Islet precursor cell (in vitro differentiated cells): ENCODE measurements at places on chromosomes 5 and 9.

- DNase-seq, result no peak
Measured at GRCh38 chr5:10391130-10391529, 37.6 kb downstream of the MARCHF6 start.

DNA sequence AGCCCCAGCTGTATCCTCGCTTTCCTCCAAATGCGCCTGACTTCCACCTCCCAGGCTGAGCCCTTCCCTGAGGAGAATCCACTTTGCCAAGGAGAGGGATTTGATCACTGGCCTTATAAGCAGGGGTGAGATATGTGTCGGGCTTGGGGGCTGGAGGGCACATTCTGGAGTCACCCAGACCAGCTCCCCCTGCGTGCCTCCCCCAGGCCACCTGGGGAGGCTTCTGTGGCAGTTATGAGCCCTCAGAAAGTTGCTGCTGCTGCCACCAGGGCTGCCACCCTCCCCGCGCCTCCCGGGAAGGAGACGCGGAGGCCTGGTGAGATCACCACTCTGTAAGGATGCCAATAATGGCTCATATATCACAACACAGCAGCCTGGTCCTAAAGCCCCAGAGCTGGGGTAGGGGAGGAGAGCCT lies 211.5 kb downstream of the PAPPA start:
- DNase-seq, result no peak

GRCh38 chr5:75558221-75558620 lies 46.5 kb downstream of the POLK start:
- no peak for DNase-seq

- DNase-seq, result no peak
Measured at GRCh38 chr5:74919487-74919886, 53.3 kb upstream of the FAM169A start.

DNA sequence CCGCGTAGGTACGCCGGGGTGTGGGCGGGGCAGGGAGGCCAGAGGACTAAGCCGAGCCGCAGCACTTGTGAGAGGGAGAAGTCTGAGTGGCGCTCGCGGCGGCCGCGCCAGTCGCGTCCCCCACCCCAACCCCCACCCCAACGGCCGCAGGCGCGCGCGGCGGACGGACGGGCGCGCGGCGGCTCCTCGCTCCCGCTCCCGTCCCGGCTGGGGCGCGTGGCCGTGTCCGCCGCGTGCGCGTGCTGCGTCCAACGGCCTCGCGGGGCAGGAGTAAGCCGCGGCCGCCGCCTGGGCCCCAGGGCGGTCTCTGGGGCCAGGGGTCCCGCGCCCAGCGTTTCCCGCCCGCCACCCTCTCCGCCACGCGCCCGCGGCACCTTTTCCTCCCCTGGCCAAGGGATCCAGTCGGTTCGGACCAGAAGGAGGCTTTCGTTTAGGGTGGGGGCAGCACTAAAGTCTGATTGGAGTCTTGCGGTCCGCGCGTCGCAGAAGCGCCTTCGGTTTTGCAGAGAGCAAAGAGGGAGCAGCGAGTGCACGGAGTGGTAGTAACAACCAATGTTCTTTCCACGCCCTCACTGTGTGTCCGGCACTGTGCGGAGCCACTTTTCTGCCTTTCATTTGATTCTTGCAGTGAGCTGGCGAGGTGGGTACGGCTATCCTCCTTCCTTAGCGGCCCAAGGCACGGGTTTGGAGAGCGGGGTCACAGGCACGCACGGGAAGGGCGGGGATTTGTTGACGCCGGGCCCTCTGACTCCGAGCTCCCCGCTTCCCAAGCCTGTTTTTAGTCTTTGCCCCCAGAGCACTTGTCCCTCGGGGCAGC lies 483 bp downstream of the G3BP1 start:
- peak; percentile 63 for DNase-seq

DNA sequence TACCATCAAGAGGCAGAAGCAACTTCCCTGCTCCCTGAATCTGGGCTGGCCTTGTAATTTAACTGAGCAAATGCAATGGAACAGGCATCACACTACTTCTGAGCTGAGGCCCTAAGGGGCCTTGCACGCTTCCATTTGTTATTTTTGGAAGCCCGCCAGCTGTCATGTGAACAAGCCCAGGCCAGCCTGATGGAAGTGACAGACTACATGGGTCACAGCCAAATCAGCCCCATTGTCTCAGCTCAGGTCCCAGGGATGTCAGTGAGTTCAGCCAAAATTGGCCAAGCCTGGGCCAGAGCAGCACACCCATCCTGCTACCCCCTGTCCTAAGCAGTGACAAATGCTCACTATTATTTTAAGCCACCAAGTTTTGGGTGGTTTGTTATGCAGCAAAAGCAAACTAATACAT lies 72.8 kb downstream of the PRRT1B start:
- DNase-seq, result no peak

DNA sequence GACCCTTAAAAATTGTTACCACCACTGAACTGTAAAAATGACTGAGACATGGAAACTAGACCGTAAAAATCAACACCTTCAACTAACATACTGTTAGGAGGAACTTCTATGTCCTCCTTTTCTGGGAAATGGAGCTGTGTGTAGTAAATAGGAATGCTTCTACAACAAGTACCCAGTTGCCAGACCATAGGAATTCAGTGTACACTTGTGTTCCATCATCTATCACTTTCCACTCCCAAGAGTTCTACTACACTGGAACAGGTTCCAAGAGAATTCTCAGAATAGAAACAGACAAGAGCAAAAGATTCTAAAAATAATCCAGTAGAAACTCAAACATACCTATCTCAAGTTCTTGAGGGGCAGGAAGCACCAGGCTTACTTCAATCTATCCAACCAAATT lies 23.6 kb downstream of the UBAP2 start:
- DNase-seq, result no peak

DNA sequence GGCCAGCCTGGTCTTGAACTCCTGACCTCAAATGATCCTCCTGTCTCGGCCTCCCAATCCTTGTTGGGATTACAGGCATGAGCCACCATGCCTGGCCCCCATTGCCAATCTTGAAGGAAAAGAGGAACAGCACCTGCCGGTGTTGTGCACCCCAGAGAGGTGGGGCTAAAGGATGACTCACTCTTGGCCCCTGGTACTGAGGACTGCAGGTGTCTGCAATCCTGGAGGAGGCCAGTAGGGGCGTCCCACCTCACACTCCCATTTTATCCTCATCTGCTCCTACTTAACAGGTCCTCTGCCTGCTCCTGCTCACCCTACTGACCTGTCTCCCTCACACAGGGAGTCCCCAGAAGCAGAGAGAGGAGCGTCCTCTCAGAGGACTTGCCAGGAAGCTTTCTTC lies 390.4 kb downstream of the ARHGEF28 start:
- DNase-seq, result no peak

DNA sequence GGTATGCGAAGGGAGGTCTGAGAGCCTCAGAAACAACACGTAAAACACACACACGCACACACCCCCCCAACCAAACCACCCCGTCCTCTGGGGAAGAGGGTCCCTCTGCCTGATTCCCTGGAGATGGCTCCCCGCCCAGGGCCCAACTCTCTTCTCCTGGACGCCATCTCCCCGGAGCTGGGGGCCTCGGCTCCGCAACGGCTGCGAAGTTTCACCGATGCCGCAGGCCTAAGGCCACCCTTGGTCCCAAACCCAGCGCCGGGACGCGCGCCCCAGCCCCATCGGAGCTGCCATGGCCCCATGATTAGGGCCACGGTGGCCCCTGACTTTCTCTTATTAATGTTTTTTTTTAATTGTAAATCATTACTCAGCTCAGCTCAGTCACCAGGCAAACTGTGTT lies 181.4 kb upstream of the TBCA start:
- no peak for DNase-seq

- no peak for DNase-seq
Measured at GRCh38 chr5:39822020-39822419, 397.2 kb upstream of the DAB2 start.

GRCh38 chr9:1340390-1340789 lies 290.2 kb downstream of the DMRT2 start:
- DNase-seq, result no peak

- no peak for DNase-seq
Measured at GRCh38 chr9:122392714-122393113, 21.9 kb downstream of the PTGS1 start.

- no peak for DNase-seq
Measured at GRCh38 chr9:3246241-3246640, 279.6 kb downstream of the RFX3 start.

GRCh38 chr5:11687498-11687897 lies 216.7 kb downstream of the CTNND2 start:
- DNase-seq, result no peak

DNA sequence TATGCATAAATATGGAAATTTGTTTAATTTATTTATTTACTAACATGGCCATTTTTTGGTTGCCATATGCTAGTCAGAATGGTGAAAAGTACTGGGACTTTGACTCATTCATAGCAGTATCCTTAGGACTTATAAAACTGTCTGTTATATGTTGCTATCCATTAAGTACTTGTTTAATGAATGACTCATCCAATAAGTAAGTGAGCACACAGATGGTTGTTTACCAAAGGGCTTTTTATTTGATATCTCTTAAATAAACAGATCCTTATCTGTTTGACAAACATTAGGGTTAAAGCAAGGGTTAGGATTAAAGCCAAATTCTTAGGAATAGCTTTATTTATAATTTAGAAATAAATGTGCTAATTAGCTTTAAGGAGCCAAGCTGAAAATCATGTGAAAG lies 183.4 kb downstream of the FBXO4 start:
- DNase-seq, result no peak

GRCh38 chr5:137328991-137329390 lies 170.1 kb downstream of the SPOCK1 start:
- DNase-seq, result no peak

DNA sequence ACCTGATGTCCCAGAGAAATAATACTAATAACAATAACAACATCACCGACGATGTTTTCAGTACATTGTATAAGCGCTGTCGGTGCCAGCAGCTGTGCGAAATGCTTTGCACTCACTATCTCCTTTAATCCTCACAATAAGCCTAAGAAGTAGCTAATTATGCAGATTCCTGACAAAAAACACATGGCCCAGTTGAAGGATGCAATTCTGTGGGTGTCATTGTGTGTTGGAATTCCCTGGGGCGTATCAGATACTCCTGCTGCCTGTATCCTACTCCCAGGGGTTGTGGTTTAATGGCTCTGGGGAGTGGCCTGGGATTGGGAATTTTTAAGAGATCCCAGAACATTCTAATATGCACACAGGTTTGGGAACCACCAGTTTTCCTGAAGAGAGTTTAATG lies 154.0 kb downstream of the RGS3 start:
- no peak for DNase-seq

DNA sequence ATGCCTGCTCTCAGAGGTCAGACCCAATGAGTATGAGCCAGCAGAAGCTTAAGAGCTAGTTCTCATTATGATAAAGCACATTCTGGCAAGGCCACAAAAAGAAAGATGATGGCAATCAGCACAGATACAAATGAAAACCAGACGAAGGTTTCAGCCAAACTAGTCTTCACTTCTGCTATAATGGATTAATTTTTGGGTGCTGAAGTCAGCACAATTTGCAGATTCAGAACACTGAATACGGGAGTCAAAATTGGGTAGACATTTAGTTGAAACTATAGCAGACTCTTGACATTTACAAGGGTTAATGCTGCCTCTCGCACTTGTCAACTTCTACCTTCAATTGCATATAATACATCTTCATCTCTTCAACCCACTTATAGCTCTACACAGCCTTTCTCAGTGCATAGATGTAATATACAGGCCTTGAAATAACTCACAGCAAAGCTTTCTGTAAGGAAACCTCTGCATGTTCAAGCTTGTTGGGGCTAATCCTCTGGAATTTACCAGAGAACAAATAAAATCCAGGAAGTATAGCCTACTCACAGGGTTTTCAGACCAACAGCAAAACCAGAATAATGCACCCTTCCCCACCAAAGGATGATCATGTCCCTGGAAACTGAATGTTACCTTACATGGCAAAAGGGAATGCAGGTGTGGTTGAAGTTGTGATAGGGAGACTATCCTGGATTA lies 77.1 kb downstream of the BAAT start:
- DNase-seq, result no peak

DNA sequence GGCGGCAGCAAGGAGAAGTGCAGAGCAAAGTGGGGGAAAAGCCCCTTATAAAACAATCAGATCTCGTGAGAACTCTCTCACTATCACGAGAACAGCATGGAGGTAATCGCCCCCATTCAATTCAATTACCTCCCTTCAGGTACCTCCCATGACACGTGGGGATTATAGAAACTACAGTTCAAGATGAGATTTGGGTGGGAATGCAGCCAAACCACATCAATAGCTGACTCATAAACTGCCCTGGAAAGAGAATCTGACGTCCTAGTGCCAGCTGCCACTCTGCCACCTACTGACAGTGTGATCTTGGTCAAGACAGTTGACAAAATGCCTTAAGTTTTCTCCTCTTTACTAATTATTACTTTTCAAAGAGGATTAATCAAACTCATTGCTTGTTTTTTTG lies 128.3 kb downstream of the GPBP1 start:
- peak; percentile 61 for DNase-seq

DNA sequence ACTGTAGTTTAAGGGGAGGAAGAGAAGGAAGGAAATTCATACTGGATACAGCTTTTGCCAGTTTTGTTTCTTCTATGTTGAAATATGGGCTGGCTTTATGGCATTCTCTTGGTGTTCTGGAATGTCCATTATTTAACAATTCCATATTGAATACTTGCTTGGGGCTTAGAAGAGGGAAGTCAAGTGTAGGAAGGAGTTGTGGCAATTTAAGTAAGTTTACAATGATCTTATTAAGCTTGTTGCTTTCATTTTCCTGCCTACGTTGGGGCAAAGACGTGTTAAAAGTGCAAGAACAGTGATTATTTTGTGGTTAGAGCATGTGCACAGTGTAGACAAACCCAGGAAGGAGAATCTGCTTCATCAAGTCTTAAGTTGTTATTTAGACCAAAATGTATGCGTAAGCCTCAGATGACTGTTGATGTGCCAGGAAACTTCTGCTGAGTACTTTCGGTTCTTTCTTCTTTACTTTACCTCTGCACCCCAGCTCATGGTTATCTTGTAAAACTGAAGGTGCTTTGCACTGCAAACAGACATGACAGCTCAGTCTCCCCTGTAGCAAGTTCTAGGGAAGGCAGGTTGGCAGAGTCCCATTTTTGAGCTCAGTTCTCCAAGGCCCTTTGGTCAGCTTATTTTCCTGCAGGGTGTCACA lies 75.8 kb downstream of the F2RL2 start:
- no peak for DNase-seq

GRCh38 chr9:110825950-110826349 lies 157.4 kb downstream of the MUSK start:
- DNase-seq, result no peak

DNA sequence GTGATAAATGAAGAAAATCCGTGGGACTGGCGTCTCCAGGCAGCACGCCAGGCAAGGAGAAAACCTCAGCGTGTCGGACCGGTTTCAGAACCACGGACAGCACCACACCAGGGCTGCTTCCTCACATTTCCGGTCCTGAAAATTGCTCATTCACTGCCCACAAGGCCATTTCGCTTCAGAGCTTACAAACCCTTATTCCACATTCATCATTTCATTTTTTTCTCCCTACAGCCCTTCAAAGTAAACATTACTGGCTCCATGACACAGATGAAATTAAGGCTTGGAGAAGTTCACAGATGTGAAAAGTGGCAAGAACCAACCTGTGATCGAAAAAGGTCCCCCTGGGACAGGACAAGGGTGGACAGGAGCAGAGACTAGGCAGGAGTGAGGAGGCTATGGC lies 1.5 kb upstream of the GPRIN1 start:
- DNase-seq, result peak; percentile 86

GRCh38 chr5:172505845-172506244 lies 51.5 kb upstream of the SH3PXD2B start:
- DNase-seq, result peak; percentile 32

GRCh38 chr5:74608736-74609601 lies 31.6 kb downstream of the ENC1 start:
- DNase-seq, result no peak
